ENCODE measurements at places on chromosomes 11 and 22.
A peak's percentile ranks its signal among the peaks of the same experiment; 100 is the strongest.

- no peak for DNase-seq
Observed at GRCh38 chr11:43718373-43718772, 37.8 kb downstream of the HSD17B12 start.

DNA sequence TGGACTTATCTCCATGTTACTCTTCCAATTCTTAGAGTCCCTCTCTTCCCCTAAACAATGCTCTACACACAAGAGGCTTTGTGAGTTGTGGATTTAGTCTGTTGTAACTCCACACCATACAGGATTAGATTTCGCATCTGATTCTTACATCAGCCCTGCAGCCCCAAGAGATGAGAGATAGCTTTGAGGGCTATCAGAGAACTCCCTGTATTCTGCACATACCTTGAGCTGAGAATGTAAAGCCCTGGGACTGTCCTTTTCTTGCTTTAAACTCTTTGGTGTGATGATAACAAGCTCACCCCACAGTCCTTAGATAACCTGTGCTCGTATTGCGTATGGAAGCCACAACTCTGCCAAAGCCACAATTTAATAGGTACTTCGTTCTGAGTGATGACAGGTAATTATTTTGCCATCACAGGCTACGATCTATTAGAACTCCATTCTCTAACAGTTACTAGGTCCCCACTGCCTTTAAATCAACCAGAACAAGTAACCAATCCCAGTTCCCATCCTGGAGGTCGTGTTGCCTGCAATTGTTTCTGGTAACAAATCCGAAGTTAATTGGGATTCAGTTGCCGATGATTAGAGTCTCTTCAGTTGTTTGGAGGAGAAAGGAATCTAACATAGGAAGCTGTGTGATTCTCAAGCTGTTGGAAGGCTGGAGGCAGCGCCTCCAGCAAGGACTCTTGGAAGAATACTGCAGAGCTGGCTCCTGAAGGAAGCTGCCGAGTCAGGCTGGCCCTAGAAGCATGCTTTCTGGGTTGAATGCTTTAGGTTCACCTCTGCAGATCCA, 1.3 kb upstream of the PARVG start:
- DNase-seq: no peak

GRCh38 chr22:35522225-35523149, 18.1 kb upstream of the RASD2 start:
- no peak for DNase-seq

GRCh38 chr11:33214187-33214586, 43.0 kb upstream of the HIPK3 start:
- DNase-seq: no peak

GRCh38 chr11:59117774-59118173, 10.7 kb downstream of the FAM111B start:
- no peak for DNase-seq

DNA sequence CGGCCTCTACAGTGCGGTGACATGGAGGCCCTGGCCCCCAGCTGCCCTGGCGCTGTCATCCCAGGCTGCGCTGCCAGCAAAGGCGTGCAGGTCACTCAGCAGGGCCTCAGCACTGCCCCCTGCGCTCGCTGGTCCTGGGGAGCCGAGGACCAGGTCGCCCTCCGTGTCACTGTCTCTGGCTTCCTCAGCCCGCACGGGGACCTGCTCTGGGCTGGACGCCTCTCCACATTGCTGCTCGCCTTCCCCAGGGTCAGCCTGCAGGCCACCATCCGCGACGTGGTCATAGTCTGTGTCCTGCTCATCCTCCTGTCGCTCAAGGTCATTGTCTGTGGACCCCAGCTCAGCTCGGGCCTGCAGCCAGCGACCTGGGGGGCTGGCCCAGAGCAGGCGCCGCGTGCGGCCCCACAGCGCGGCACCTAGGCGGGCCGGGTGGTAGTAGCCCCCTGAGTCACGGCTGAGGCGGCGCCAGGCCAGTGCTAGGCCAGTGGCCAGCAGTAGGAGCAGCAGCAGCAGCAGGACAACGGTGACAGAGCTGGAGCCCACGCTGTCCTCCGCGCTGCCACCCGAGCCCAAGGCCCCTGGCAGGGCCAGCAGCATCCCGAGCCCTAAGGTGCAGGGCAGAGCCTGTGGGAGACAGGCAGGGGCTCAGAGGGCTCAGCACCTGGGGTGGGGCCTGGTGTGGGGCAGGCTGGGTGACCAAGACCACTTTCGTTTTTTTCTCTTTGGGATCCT, 1.6 kb downstream of the PTPRCAP start:
- DNase-seq: no peak

DNA sequence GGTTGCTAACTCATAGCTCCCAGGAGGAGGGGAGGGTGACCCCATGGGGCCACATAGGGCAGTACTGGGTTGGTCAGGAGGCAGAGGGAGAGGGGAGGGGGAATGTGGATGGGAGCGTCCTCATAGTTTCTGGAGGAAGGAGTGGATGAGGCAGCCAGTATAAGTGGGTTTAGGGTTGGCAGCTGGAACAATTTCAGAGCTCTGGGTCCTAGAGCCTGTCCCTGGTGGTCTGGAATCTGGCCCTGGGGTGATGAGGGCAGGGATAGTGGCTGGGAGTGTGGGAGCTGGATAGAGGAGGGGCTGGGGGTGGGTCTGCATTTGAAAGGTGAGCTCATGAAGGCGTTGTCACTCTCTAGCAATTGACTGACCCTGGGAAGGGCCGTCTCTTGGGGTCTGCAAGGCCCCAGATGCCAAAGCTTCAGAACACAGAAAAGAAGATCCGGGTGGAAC, 5.3 kb upstream of the MRGPRG start:
- DNase-seq: no peak

- no peak for DNase-seq
Observed at GRCh38 chr22:41564563-41564962, 3.8 kb downstream of the CSDC2 start.

DNA sequence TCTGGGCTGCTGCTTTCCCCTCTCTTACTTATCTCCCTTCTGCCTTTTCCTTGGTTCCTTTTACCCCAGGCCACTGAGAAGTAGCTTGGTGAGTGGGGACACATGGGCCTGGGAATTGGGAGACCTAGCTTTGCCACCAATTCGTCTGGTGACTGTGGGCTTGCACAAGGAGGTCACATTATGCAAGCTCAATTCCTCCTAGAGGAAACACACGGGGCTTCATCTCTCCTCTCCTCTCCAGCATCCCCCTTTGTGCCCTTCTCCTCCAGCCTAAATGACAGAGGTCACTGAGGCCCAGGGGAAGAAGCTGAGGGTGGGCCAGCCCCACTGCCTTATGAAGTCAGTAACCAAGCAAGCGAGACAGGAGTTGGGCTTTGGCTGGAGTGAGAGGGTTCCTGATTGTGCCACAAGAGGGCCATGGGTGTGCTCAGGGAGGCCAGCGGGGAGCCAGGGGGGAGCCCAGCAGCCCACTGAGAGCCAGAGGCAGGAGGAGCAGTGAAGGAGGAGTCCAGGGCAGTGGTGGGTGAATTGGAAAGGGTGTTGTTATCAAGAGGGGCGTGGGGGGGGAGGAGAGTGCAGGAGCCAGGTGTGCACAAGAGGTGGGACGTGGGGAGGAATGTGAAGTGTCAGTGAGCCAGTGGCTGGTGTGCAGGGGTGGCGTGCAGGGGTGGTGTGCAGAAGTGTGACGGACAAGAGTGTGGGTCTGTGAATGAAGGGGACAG, 2.0 kb downstream of the CLCF1 start:
- DNase-seq: no peak

- DNase-seq: no peak
Observed at GRCh38 chr11:122137078-122137793, 21.2 kb upstream of the BLID start.

DNA sequence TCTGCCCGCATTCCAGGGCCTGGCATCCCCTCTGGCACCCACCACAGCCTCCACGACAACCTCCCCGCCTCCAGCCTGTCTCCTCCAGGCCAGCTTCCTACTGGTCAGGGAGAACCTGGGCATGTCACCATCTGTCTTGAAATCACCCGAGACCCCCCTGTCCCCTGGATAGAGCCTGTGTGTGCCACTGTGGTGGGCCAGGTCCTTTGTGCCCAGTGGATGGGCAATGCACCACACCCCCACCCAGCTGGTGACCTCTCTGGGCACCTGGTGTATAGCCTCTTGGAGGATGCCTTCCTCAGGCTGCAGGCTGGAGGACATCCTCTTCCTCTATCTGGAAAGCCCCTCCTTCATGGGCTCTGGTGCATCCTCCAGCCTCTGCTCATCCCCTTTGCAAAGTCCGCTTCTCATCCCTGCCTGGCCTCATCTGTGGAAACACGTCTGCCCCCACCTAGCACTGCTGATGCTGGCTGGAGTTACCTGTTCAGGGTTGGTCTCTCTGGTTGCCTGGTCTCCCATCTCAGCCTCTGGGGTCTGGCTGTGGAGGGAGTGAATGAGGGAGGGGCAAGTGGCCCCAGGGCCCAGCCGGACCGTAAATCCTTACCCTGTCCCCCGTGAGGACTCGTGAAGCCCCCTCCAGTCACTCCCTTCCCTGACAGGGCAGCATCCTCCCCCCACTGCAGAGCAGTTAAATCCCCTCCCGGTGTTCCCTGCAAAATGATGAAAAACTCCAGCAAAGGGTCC, 589.6 kb downstream of the TBC1D22A start:
- no peak for DNase-seq

GRCh38 chr11:130337281-130338089, 22.8 kb upstream of the ZBTB44 start:
- no peak for DNase-seq

GRCh38 chr22:28800308-28801041, at the start of gene XBP1:
Gene XBP1 (minus strand): TSS chr22:28800569.
- peak; percentile 85 for DNase-seq

GRCh38 chr22:23790819-23791737, 4.3 kb downstream of the SMARCB1 start:
- DNase-seq: no peak

DNA sequence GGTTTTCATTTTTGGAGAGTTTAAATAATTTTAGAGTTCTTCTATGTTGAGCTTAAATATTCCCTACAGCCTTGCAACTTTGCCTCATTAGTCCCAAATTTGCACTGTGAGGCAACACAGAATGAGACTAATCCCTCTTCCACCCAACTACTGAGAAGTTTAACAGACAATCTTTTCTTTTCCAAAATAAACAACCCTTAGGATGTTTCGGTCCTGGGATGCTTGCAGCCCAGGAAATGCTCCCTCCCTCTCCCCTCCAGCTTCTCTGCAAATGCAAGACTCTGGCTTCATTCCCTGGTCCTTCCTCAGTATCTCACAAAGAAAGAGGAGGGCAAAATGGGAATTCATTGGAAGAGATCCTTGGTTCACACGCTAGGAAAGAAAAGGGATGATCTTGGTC, 222.5 kb downstream of the ST3GAL4 start:
- no peak for DNase-seq

DNA sequence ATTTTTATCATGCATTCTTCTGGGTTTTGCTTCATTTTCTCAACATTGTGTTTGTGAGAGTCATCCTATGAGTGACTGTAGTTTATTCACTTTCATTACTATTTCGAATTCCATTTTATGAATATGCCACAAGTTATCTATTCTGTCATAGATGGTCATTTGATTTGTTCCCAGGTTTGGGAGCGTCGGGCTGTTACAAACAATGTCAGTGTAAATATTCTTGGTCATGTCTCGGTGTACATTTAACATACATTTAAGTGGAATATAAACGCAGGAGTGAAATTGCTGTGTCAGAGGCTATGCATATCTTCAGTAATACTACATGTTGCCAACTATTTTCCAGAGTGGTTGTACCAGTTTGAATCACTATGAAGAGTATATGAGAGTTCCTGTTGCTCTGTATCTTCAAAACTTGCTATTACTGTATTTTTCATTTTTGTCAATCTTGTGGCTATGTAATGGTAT, 2.4 kb downstream of the TRIM44 start:
- DNase-seq: no peak

- no peak for DNase-seq
Observed at GRCh38 chr22:38441620-38442287, 13.2 kb downstream of the KCNJ4 start.

DNA sequence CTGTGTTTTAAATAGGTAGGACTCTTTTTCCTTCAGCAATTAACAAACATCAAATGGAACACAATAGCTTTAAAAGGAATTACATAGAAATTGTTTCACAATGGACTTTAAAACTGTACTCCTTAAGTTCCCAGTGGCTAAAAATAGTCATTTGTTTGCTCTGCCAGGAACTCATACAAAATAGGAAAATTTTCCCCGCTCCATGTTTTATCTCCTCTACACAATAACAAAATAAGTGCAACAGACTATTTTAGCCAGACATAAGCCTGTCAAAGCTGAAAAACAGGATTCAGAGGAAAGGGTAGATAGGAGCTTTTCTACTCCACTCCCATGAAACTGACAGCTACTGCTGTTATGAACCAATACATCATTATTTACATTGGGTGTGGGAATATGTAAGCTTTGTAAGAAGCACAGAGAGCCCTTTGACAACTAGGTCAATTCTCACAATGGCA, 90.1 kb downstream of the STK33 start:
- no peak for DNase-seq

DNA sequence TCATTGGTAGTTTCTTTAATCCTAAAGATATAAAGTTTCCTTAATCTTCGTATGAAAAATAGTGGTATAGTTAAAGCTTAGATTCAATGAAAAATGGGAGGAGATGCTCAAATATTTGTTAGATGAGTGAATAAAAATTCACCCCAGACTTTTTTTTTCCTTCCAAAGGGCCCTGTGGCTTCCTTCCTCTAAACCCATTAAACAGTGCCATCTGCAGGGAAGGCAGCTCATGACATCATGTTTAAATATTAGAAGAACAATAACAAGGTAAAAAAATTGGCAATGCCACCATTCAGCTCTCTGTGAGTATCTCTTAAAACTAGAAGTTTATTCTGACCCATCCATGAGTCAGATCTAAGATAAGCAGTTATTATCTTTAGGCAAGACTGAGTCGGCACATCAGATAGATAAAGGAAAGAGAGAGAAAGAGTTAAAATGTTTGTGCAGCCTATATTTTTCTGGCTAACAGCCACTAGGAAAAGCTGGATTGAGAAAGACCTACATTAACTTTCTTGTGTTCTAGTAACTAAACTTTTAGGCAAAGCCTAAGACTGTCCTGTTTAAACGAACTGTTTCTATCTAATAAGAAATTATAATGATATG, 19.1 kb upstream of the OOSP1 start:
- no peak for DNase-seq

GRCh38 chr11:78810559-78811009, 235.9 kb upstream of the NARS2 start:
- no peak for DNase-seq

GRCh38 chr11:86395061-86395551, 20.4 kb downstream of the CCDC81 start:
- no peak for DNase-seq

GRCh38 chr11:74084796-74085541, 76.1 kb upstream of the UCP3 start:
- no peak for DNase-seq

GRCh38 chr22:32583921-32584335, 109.3 kb downstream of the FBXO7 start:
- no peak for DNase-seq

- DNase-seq: no peak
Observed at GRCh38 chr11:110125632-110126031, 32.4 kb downstream of the ZC3H12C start.

DNA sequence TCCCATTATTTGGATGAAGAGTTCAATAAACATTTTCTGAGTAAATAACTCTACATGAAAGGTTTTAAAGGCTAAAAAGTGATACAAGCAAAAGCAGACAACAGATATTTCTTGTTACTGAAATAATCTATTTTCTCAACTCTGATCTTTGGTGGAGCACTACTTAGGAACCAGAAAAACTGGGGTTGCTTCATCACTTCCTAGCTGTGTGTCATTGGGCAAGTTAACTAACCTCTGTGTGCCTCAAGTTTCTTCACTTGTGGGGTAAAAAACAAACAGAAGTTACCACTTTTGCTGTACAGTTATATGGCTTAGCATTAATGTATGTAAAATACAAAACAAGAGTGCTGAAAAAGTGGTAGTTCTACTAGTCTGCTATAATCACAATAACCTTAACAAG, 5.6 kb downstream of the MAPK1 start:
- DNase-seq: no peak

GRCh38 chr11:47724041-47724729, 9.0 kb upstream of the AGBL2 start:
- DNase-seq: no peak
